Left colon (tissue), 2 donors: ENCODE measurements at places on chromosomes 16 and 17. TPM values are rescaled to one million over a fixed set of nuclear protein-coding genes. Genes with fewer than 3 reads are reported as not detected.

GRCh38 chr16:28543072-28543471 lies 4.3 kb upstream of the NUPR1 start:
- DNase-seq = peak; percentile 88

DNA sequence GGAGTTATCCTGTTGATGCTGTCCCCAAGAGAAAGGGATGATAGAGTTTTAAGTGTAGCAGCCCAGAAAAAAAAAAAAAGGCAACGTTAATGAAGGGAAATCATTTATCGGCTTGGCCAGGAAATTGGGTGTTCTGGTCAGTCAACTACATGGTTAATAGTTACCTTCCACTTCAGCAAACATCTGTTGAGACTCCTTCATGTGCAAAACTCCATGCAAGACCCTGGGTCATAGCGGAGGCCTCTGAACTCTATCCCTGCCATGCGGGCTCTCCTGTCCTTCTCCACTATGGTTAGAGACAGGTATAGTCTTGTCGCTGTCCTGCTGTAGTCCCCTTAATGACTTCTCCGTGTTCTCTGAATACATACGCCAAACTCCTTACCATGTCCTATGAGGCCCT lies 3.5 kb upstream of the LYRM9 start:
- DNase-seq = no peak

GRCh38 chr17:42305543-42306384 lies 17.5 kb downstream of the STAT5A start:
- no peak for DNase-seq

GRCh38 chr17:33198954-33199353 lies 94.1 kb downstream of the ASIC2 start:
- no peak for DNase-seq

DNA sequence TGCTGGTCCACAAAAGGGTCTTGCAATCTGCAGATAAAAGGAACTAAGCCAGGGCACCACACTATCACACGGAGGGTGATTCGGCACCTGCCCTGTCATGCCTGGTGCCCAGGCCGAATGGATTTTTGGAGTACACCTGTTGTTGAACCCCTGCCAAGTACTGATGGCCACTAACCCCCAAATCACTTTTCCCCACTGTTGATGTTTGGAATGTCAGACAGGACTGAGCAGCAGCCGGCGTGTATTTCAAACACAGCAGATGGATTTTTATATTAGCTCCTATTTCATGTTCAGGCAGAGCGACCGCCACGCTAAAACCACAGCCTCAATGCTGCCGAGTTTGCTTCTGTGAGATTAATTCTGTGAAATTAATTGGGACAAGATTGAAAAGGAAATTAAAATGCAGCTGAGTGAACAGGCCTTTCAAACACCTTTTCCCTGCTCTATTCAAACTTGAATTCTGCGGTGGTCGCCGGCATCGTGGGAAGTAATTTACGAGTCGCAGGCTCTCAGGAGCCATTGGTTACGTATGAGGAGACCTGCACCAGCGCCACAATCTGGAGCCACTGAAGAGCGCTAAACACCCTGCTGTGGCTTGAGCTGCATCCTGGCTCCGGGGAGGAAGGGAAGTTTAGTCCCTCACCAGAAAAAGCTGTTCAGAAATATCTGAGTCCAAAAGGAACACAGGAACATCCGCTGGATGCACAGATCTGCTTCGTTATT lies 48.5 kb downstream of the SNX11 start:
- no peak for DNase-seq

GRCh38 chr17:68456339-68457167 lies 743 bp downstream of the WIPI1 start:
- DNase-seq = peak; percentile 90

- DNase-seq = no peak
Measured at GRCh38 chr16:4194661-4195060, 47.2 kb downstream of the SRL start.

Gene SLC7A5
- total RNA-seq = 3.6 TPM

Gene KCNG4
- total RNA-seq = not detected
